ENCODE measurements at places on chromosomes 1 and 21.
A peak's percentile ranks its signal among the peaks of the same experiment; 100 is the strongest.

DNA sequence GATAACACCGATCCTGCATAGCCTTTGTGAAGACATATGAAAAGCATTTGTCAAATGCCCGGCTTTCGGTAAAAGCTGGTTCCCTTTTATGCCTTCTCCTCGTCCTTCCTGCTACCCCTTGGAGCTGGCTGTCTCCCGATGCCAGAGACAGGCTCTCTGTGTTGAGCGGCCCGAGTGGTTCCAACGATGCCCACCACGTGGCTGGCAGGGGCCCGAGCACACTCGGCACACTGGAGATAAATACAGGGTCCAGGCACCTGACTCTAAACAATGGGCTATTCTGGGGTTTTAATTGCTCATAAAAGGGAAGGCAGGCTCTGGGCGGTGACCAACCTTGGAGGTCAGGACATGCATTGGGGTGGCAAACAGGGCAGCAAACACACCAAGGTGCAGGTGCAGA, 207.1 kb downstream of the HIVEP3 start:
- no peak for ATAC-seq

GRCh38 chr1:153519242-153519641, 16.5 kb downstream of the S100A6 start:
- ATAC-seq = no peak

- no peak for ATAC-seq
Observed at GRCh38 chr1:162026881-162027280, 3.2 kb upstream of the OLFML2B start.

DNA sequence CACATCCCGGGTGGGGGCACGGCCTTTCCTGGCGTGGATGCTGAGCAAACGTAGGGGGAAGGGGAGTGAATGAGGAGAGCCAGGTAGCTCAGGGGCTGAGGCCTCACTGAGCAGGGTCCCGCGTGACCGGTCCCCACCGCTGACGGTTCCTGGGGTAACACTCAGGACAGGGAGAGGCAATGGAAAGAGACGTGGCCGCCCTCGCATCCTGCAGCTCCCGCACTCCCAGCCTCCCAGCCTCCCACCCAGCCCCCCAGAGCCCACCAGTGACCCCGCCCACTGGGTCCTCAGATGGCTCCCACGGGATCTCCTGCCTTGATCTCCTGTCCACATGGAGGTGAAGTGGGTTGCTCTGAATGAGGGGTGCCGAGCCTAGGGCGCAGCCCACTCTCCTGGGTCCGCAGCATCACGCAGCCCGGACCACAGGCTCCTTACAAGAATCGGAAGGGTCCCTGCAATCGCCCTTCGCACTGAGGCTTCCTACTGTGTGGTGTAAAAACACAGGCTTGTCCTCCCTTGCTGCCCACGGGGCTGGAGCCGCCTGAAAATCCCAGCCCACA, 2.4 kb downstream of the TSPEAR start:
- no peak for ATAC-seq

- no peak for ATAC-seq
Observed at GRCh38 chr1:177934461-177934860, 35.4 kb downstream of the SEC16B start.

DNA sequence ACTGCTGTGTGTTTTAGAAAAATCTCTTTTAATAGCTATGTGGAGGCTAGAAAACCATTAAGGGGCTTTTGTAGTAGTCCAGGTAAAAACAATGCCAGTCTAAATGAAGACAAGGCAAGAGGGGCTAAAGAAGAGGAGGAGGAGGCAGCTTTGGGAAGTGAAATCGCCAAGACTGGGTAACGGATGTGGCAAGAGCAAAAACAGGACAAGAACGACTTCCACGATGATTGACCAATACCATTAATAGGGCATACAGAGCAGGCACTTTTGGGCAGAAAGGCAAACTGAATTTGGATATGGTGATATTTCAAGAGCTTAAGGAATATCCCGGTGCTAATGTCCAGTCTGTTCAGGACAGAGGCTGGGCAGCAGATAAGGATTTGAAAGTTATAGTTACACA, 22.0 kb downstream of the COA6 start:
- ATAC-seq = no peak

DNA sequence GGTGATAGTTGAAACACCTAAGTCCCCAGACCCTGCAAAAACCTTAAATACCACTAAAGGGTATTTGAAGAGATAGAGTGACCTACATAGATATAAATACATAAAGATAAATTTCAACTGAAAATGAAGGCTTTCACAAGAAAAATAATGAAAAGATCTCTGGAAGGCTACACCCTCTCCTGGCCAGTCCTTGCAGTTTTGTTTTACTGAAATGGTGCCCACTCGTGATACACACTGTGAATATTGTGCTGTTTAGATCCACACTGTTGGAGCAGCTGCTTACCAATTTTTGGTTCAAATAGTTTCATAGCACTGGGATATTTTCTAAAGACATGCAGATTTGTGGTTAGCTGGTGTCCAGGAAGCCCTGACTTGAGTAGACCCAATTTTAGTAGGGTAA, 31.5 kb upstream of the RNF187 start:
- ATAC-seq = no peak

DNA sequence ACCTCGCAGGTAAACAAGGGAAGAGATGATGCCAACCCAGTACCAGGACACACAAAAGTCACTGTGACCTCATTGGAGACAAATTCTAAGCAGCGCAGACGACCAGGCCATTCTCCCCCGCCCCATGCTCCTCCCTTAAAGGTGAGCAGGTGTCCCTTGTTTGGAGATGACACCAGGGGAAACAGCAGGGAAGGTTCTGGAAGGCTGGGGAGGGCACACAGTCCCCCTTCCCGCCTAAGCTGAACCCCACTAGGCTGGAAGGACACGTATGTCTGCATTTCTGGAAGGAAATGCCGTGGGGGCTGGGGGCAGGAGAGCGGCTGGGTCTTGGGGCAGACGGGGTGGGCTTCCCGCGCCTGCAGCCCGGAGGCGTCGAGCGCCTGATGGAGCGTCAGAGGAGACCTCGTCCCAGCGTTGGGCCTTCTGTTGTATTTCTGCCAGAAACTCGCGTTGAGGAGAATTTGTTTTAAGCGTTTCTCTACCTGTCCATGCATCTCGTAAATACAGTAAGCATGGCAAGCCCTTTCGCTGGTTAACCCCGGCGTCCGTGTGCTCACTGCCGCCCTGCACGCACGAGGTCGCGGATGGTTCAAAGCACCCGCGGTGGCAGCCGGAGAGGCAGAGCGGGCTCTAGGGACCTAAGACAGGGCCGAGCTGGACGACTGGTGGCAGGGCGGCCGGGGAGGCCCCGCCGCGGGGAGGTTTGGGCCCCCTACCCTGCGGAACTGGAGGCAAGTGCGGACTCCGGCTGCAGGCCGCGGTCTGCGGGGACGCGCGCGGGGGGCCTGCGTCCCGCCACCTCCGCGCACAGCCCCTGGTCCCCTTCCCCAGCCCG, 1.2 kb upstream of the LHX4 start:
- peak; percentile 17 for ATAC-seq

DNA sequence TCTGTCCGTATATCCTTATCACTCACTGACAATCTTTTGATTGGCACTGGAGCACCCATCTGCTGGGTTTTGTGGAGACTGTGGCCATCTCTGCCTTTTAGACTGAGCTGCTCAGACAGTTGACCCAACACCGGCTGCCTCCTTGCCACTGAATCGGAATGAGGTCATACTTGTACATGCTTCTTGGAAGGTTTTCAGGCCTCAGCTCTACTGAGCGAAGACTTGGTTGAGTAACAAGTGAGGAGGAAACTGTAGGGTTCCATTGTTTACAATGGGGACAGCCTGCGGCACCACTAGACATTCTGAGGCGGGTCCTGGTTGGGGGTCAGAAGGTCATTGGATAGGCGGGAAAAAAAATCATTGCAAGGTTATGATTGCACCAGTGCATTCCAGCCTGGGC, 320.3 kb downstream of the KIF26B start:
- peak; percentile 63 for ATAC-seq

DNA sequence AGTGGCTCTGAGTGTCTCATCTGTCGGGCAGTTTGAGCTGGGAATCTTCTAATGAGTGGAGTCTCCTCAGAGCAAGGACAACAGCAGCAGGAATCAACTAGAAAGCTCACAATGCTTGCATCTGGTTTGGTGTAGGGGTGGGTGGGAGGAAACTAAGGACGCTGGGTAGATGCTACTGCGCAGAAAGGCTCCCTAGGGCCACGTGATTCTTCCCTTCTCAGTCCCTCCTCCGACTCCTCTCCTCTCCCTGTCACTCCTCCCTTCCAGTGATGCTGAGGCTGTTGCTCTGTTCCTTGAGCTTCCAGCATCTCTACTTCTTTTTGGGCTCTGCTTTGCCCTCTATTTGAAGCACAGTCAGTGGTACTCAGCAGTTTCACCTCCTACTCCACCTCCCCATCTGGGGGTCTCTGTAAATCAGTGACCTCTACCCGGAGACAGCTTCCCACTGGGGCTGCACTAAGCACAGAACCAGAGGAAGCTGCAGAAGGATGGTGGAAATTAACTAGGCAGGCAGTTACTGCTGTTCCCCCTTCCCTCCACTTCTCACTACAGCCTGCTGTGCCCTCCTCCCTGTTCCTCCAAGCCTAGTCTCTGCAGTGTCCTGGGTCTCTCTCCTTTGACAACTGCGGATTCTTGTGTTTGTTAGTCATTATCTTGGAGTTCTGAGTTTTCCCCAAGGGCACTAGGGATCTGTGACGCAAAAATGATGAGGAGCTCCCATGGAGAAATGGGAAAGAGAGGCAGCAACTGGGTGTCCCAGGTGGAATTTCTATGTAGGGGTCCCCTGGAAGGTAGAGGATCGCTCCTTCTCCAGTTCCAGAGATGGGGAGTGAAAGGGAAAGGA, 5.8 kb downstream of the LINGO4 start:
- ATAC-seq = no peak

DNA sequence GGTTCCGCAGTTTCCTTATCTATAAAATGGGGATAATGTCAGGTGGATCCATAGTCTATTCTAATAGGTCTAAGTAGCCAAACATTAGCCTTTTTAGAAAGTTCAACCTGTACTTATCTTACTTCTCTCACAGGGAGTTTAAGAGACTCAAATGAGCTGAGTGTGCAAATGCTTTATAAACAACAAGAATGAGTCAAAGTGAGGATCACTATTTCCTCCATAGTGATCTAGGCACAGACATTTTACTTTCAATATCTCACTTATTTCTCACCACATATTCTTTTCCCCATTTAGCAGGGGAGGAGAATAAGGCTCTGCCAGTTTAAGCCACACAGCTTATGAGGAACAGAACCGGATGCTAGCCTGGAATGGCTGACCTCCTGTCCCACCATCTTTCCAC, 92.1 kb upstream of the LMO4 start:
- no peak for ATAC-seq

GRCh38 chr1:226674892-226675714, 64.0 kb downstream of the ITPKB start:
- ATAC-seq = peak; percentile 40

DNA sequence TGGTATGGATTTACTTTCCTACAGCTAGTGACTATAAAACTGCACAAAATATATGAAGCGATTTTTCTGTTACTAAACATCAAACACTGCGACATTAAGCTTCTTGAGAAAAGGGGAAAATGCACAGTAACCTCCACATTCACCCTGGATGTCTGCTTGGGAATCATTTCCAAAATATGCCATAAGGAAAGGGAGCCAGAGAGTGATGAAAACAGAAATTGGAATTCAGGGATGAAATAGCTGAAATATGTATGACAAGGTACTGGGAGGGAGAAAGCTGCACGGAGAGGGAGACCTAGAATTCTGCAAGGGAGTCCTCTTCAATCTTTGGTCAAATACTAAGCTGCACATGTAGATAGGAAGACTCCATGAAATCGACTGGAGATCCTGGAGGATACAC, 31.6 kb upstream of the RAB3GAP2 start:
- no peak for ATAC-seq

DNA sequence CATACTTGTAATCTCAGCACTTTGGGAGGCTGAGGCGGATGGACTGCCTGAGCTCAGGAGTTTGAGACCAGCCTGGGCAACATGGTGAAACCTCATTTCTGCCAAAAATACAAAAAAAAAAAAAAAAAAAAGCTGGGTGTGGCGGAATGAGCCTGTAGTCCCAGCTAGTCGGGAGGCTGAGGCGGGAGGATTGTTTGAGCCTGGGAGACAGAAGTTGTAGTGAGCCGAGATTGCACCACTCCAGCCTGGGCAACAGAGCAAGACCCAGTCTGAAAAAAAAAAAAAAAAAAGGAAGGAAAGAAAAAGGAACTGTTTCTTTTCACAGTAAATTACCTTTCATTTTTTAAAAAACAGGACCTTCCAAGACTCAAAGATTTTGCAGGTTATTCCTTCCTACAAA, 29.5 kb downstream of the LIN9 start:
- no peak for ATAC-seq

DNA sequence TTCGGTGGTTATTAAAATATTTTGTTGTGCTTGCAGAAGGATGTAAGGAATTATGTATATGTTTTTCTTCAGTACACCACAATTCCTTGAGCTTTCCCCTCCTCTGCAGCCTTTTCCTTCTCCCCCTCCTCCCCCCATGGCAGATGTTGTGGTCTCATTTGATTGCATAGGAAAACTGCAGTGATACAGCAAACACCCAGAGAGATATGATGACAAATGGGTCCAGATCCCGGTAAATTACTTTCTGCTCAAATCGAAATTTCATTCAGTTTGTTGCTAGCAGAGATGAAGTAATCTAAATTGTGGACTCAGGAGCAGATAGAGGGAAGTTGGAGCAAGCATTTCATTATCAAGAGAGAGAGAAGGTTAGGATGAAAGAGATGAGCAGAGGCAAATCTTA, 9.9 kb downstream of the LMO4 start:
- ATAC-seq = no peak

- no peak for ATAC-seq
Observed at GRCh38 chr1:28735961-28736449, 735 bp upstream of the YTHDF2 start.

GRCh38 chr1:11764115-11764514, 2.1 kb downstream of the C1orf167 start:
- no peak for ATAC-seq

GRCh38 chr1:86551305-86551704, 4.4 kb downstream of the CLCA4 start:
- ATAC-seq = peak; percentile 54

DNA sequence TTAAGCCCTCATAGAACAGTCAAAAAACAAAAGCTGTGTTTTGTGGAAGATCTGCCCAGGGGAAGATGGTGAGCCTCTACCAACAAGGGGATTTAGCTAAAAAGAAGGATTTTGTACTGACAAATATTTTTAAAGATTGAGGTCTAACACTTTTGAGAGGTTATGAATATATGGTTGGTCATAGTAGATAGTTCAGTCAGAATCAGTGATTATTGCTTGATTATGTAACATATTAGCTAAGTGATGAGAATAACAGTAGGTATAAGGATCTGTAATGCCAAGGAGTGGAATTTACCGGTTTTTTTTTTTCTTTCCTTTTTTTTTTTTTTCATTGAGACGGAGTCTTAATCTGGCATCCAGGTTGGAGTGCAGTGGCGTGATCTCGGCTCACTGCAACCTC, 79.0 kb downstream of the SASS6 start:
- ATAC-seq = no peak

- ATAC-seq = no peak
Observed at GRCh38 chr1:5562769-5563168, 429.5 kb downstream of the NPHP4 start.

- peak; percentile 16 for ATAC-seq
Observed at GRCh38 chr1:12415038-12415466, 185.2 kb downstream of the VPS13D start.

- ATAC-seq = no peak
Observed at GRCh38 chr1:30953685-30954084, 45.1 kb upstream of the SDC3 start.

- no peak for ATAC-seq
Observed at GRCh38 chr21:33817663-33818451, 97.7 kb downstream of the ATP5PO start.

All from esophagus mucosa (tissue), 1 donor.